Nucleus accumbens (tissue), 56 donors: ENCODE measurements at places on chromosomes 2 and 18.
A peak's percentile ranks its signal among the peaks of the same experiment; 100 is the strongest.

DNA sequence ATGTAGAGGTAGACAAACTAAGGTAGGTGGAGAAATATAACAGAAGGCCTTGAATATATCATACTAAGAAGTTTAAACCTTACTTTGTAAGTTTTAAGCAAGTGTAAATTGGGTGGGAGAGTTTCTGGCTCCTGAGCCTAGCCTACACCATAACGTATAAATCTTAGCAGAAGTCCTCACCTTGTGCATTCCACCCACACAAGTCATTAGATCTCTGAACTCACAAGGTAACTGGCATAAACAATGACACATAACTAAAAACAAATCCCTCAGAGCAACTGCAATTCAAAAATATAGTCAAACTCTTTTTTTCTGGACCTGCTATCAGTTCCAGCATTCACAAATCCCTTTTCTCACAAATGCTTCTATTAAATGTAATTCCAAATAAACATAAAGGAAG lies 9.4 kb downstream of the REV1 start:
- DNase-seq, result no peak

GRCh38 chr18:51278045-51278649 lies 80.7 kb upstream of the MEX3C start:
- DNase-seq, result peak; percentile 23

DNA sequence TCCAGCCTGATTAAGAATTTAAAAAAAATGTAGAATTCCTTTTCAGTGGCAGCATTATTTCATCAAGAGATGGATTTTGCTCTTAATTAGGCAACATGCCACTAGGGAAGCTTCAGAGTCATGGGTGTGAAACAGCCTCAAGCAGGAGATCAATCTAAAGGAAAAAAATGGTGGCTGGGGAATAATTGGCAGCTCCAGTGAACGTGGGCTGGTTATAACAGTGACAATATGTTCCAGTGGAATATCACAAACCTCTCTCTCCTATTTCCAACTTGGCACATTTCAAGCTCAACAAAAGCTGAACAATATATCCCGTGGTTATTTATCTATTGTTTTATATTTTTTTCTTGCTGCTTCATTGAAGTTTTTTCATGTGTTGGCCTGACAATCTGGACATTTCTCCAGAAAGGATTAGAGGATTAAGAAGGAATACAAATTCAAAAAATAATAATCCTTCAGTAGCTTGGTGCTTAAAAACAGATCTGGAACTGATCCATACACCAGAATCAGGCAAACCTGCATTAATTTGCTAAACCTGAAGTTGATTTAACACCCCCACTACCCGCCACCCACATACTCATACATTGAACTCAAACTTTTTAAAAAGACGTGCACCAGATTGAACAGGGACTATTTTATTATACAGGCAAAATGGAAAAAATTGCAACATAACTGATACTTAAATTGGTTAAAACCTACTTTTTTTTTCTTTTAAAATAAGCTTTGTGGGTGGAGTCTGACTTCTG lies 255.9 kb upstream of the SPRED2 start:
- DNase-seq, result no peak

DNA sequence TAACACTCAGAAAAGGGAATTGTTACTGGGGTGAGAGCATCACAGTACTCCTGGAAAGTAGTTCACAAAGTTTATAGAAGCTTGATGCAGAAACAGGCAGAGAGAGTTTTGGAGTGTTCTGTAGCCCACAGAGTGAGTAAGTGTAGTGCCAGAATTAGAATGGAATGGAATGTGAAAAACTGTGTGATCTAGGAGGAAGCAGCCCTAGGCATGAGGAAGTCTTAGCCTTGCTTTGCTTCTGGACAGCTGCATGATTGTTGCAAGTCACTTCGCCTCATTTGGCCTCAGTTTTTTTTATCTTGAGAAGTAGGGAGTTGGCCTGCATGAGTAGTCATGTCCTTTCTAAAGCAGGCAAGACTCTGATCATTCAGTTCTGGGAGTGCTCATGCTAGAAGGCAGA lies 10.9 kb downstream of the SERPINB12 start:
- no peak for DNase-seq

DNA sequence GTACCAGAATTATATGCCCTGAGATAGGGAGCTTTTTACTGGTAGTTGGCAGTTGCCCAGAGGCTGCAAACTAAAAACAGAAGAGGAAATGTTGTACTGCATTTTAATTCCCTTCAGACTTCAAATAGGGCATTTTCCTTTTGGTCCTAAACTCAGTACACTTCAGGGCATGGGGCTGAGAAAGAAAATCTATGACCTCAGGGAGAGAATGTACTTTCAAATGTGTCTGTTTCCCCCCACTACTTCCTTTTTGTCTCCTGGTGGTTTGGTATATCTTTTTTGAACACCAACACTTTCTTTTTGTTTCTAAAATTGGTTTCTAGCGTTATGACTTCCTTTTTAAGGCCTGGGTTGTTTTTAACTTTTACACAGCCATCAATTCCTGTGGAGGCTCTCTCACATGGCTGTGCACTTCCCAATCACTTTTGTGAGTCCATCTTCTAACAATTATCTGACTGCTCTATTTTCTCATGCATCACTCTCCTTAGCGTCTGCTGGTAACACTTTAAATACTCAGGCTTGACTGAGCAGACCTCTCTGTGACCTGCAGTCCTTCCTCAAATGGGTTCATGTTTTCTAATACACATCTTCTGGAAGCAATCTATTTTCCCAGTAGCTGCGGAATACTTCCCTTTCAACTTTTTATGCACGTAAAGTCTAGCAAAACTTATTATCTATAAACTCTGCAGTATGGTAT lies 596.0 kb downstream of the LRP1B start:
- no peak for DNase-seq

DNA sequence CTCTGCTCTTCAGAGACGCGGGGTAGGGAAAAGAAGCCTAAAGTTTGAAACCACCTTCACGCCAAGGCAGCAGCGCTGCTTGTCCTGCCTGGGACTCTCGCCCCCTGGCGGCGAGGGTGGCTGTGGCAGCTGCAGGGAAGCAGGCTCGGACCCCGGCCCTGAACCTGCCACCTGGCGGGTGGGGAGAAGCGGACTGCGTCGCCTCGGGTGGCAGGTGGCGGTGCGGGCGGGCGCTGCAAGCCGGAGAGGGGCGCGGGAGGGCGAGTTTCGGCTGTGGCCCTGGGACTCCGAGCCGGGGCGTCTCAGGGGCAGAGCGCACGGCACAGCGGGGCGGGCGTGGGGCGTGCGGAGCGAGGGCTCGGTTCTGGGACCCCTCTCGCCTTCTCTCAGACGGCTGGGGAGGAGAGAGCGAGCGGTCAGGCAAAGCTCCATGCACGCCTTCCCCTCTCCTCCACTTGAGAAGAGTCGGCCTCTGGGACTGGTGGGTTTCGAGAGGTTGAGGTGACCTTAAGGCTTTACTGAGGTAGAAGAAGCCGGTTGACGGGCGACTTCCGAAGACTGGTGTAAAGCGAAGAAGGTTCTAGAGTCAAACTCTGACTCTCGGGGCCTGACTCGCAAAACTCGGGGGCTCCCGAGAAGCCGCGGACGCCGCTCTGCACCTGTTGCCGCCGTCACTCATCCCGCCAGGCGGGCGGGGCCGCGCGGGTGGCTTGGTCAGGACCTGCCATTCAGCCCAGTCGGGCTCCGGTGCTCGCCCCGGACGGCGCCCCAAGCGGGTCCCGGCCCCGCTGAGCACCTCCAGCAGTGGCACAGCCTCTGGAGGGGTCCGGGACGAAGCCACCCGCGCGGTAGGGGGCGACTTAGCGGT lies 1.1 kb upstream of the BOLL start:
- no peak for DNase-seq
